ENCODE measurements at places on chromosomes 3 and 15.
A peak's percentile ranks its signal among the peaks of the same experiment; 100 is the strongest.

DNA sequence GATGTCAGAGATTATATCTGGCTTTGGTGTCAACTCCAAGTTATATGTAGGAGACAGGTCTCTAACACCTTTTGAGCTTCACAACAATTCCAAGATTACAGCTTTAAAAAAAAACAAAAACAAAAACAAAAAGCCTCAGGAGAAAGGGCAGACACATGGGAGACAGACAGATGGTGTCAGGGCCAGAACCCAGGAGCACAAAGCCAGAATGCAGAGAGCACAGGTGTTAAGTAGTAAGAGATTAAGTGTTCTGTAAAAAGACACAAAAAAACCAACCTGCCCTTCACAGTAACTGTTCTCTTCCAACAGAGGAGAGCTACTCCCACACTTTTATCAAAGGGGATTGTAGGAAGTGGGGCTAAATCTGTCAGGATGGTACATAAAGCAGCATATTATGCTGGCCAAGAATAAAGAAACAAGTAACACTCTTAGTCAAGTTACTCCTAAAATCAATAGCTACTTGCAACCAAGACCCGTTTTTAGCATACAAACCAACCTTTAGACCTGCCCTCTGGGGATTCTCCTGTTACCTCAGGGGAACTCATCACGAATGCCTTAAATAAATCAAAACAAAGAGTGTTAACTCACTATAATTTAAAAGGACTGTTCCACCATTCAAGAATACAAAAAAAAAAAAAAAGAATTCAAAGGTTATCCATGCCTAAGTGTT is 5.9 kb downstream of the CPEB1 start:
- DNase-seq = no peak

GRCh38 chr15:63372018-63372705 is 9.5 kb downstream of the CA12 start:
- DNase-seq = peak; percentile 95

DNA sequence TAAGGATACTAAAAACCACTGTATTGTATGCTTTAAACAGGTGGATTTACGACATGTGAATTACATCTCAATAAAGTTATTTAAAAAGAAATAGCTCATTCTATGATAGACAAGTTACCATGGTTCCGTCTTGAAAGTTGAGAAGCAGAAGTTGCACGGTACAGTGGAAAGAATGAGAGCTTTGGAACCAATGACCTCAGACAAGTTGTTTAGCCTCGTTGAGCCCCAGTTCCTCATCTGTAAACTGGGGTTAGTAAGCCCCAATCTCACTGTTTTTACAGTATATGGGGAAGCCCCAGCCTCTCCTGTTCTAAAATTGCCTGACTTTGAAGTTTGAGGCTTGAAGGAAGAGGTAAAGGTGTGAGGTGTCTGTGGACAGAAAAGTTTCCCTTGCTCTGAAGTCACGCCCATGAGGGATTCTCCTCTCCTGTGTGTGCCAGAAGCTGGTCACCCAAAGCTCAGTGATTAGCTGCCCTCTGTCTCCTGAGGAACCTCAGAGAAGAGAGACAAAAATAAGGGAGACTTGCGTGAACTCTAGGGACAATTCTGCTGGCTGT is 10.0 kb downstream of the CRYGS start:
- no peak for DNase-seq

GRCh38 chr15:75202251-75203016 is 752 bp downstream of the C15orf39 start:
- DNase-seq = peak; percentile 23

All from GM04503 (cell line).